ENCODE measurements at places on chromosomes 12 and 14.

- no peak for DNase-seq
Observed at GRCh38 chr14:50013198-50013918, 103.0 kb downstream of the VCPKMT start.

DNA sequence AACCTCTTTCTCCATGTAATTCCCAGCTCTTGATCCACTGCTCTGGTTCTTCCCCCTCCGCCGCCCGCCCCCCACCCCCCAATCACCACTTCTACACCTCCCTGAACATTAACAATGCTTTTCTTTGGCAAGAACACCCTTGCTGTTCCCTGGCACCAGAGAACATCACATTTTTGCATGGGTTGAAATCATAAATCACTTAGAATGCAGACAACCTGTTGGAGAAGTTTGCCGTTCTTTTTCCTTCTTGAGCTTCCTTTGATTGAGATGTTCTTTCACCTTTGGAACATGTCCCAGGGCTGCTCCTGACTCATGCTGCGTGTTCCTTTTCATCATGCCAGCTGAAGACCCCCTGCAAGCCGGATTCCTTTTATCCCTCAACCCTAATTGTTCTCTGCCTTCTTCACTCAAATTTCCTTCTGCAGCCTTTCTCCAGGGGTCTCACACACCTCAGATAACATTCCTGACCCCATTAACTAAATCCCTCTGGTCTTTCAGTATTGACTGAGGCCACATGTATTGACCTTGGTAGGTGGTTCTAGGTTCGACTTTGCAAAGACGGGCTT lies 294.1 kb upstream of the TMPO start:
- no peak for DNase-seq

GRCh38 chr12:11746024-11746771 lies 96.7 kb downstream of the ETV6 start:
- no peak for DNase-seq

- no peak for DNase-seq
Observed at GRCh38 chr12:109727039-109727723, 13.6 kb downstream of the FAM222A start.

DNA sequence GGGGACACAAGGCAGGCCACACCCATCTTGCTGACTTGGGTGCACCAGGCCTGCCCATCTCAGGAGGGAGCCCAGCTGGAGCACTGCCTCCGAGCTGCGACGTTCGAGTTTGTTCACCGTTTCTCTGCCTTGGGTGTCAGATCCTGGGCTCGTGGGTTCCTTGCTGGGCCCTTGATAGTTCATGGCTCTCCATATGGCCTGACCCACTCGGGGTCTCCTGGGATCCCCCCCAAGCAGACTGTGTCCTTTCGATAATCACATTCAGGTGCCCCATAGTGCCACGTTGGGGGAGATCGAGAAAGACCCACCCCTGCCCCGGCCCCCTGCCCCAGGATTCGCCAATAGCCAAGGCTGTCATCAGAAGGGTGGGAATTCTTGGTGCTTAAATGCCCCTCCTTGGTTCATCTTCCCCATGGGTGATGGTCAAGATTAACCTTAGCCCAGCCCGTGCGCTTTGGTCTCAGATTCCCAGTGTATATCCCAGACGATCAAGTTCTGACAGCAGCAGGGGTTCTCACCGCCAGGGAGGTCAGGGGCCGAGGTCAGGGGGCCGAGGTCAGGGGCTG lies 7.4 kb downstream of the RFLNA start:
- no peak for DNase-seq

GRCh38 chr14:70006699-70007098 lies 127.5 kb downstream of the SMOC1 start:
- DNase-seq, result no peak

GRCh38 chr12:922285-922684 lies 27.2 kb downstream of the RAD52 start:
- no peak for DNase-seq

DNA sequence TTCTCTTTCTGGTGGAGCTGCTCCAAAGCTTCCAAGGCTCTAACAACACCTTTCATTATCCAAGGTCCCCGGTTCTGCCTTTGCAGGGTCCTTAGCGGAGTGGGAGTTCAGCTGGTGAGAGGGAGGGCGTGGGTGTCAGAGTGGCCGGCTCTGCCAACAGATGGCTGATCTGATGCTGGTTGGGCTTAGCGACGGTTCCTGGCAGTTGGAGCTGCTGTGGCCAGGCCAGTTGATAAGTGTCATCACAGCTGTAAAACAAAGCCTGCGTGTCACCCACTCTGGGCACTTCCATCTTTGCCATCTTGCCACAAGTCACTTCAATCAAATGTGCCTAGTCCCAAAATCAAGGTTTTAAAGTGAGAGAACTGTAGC lies 36.3 kb downstream of the RIN3 start:
- DNase-seq, result no peak

DNA sequence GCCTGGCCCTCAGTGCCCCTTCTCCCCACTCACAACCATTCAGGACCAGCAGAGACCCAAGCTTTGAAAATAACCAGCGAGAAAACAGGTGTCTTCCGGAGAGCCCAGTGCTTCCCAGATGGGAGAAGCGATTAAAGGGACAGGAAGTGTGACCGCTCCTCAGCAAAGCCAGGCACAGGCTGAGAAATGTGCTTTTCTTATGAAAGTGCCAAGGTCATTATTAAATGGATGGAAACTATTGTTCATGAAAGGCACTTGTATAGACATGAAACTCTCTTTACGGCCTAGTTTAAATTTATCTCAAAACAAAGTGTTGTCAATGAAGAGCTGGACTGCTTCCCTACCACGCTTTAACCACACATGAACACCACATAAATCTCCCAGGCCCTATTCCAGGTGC lies 210.4 kb downstream of the SPTSSA start:
- no peak for DNase-seq

DNA sequence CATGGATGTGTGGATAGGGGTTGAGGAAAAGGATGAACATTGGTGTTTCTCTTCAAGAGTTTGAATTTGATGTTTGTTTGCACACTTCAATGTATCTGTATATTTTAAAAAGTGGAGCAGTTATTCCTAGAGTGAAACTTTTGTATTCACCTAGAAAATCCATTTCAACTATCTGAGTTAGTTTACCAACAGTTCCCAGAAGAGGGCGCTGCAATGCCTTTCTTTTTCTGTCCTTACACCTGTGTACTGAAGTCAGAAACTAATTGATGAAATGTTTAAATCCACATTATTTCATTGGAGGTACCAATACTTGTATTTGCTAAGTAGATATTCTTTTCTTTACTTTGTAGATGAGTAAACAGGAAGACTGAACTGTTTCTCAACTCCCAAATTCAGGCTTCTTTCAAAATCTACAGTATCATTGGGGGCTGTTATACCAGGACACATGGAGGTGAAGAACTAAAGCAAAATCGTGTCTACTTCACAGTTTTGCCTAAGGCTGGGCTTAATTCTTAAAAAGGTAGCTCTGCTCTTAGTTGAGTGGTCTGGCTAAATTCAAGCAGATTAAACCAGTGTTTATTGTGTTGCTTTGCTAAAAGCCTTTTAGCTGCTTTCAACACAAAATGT lies 26.6 kb upstream of the KLRB1 start:
- no peak for DNase-seq

GRCh38 chr14:95270203-95270602 lies 49.5 kb downstream of the CLMN start:
- no peak for DNase-seq

- DNase-seq, result no peak
Observed at GRCh38 chr12:125092872-125093680, 27.8 kb downstream of the AACS start.

DNA sequence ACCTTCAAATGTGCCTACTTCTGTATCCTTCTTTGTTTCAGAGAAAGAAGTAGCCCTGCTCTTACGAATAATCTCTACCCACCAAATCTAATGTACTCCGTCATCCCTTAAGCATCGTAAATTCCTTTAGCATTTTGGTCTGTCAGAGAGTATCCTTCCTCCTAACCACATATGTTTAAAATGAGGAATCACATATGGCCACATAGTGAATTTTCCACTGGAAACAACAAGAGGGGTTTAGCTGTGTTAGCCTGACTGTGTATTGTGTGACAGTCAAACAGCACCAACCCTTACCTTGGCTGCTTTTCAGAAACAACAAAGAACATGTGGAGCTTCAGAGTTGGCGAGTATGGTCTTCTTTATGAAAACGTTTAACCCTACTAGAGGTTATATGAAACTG lies 5.5 kb downstream of the LUM start:
- DNase-seq, result no peak

- no peak for DNase-seq
Observed at GRCh38 chr14:55298500-55298822, 27.2 kb downstream of the FBXO34 start.

GRCh38 chr12:38695057-38695456 lies 210.3 kb downstream of the CPNE8 start:
- DNase-seq, result no peak

GRCh38 chr14:92556863-92557543 lies 43.4 kb downstream of the RIN3 start:
- DNase-seq, result no peak

DNA sequence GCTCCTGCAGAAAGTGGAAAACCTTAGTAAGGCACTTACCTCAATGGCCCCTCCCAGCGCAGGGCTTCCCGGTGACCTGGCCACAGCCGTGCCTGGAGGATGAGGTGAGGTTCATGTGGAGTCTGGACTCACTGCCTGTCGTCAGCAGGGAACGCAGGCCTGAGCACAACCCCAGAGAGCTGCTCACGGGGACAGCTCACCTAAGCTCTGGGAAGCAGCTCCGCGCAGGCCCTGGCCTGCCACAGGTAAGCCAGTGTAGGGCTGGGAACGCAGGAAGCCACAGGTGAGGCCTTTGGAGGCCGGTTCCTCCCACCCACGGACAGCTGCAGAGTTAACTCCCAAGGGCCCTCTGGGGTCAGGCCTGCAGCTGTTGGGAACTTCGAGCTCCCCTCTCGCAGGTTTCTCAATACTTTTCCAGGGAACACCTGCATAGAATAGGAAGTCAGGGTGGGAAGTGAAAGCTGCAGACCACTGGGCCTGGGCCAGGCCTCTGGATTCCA lies 32.7 kb downstream of the ANAPC7 start:
- DNase-seq, result no peak

DNA sequence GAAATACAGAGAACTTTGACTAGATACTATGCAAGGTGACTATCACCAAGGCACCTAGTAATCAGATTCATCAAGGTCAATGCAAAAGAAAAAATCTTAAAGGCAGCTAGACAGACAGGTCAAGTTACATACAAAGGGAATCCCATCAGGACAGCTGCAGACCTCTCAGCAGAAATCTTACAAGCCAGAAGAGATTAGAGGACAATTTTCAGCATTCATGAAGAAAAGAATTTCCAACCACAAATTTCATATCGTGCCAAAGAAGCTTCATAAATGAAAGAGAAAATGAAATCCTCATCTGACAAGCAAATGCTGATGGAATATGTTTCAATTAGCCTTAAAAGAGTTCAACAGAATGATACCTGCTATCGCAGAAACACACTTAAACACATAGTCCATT lies 913.7 kb downstream of the RPS29 start:
- no peak for DNase-seq

- DNase-seq, result no peak
Observed at GRCh38 chr12:93020631-93021597, 91.8 kb upstream of the EEA1 start.

DNA sequence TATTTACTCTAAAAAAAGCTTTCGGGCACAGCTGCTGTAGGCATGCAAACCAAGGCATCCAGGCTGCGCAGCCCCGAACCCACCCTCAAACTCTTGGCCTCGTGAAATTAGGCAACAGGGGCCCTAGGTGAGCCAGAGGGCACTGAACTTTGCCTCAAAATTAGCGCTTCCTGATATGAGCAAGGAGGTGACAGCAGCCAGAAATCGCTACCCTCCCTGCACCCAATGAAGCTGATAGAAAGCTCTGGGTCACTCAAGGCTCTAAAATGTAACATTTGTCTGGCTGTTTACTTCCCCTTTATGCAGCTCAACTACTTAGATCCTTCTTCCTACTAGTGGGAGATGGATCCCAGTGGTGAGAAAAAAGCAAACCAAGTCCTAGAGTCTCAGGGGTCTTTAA lies 61.8 kb downstream of the PITPNM2 start:
- no peak for DNase-seq

GRCh38 chr14:67580336-67581171 lies 19.5 kb downstream of the PIGH start:
- no peak for DNase-seq

DNA sequence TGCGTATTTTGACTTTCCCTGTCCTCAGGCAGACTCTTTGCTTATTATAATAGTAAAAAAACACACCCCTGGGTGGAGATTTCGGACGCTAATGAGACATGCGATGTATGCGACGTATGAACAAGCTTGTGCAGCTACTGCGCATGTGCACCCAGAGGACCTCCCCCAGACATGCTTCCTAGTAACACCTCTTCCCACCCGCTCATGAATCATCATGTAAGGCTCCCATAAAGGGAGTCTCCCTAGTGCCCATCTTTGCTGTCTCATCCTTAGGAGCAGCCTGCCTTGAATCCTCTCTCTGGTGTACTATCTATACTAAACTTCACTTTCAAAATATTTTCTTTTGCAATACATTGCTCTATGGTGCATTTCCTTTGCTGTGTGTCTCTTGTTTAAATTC lies 210.1 kb downstream of the TMEM132D start:
- DNase-seq, result no peak

- no peak for DNase-seq
Observed at GRCh38 chr12:12327802-12328201, 22.2 kb downstream of the MANSC1 start.

DNA sequence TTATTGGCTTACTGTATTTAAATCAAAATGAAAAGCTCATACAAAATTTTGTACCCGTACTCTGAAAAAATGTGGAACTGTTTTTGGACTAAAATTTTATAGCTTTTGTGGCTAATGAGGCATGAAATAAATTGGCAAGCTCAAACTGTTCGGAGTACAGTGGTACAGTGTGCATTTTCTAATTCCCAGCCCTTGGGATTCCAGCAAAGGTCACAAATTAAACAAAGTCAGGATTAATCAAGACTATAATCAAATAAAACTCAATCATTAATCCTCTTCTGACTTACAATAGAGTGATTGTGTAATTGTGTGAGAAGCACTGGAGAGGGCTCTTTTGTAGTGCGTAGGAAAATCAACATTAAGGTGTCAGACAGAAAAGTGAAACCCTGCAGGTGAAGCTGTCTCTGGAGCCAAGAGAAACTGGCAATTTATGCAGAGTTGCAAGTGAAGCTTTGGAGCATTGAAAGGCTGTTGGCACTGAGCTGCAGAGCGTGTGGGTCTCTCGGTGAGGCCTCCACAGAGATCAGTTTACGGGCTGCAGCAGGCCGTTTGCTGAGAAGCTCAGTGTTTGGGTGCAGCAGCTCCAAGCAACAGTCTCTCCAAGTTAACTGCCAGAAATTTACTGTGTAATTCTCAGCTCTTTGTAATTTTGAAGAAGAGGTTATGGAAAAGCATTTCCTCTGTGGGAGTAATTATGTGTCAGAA lies 275.9 kb downstream of the FBXL14 start:
- no peak for DNase-seq

- DNase-seq, result no peak
Observed at GRCh38 chr12:104106965-104107364, 31.0 kb downstream of the NFYB start.

All from stimulated activated CD8-positive, alpha-beta memory T cell treated with anti-CD3 and anti-CD28 coated beads, Interleukin-12 subunit alpha, Interleukin-12 subunit beta, amount 100 ng/mL, for 4 hours (primary cell).